ENCODE measurements at places on chromosomes 1 and 21.

GRCh38 chr1:203701606-203702005, 63.4 kb upstream of the LAX1 start:
- DNase-seq, result no peak

DNA sequence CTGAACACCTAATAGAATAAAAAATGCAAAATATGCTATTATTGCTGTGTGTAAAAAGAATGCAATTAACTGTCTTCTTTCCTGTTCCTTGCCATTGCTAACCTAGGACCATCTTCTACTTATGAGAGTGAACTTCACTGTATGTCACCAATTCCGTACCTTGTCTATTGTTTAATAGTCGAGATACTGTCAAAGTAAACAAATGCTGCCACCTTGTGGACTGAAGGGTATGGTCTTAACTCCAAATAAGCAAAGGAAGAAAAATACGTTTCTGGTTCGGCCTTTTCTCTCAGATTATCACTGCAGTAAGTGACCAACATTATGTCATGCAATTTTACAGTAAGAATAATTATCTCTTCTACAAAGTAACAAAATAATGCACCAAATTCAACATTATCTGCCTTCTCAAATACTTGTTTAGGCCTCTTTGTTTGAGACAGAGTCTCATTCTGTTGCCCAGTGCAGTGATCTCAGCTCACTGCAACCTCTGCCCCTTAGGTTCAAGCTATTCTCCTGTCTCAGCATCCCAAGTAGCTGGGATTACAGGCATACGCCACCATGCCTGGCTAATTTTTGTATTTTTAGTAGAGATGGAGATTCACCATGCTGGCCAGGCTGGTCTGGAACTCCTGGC, 133.4 kb downstream of the COP1 start:
- DNase-seq, result peak; percentile 53

GRCh38 chr1:175978476-175978875, 228.6 kb downstream of the COP1 start:
- DNase-seq, result no peak

DNA sequence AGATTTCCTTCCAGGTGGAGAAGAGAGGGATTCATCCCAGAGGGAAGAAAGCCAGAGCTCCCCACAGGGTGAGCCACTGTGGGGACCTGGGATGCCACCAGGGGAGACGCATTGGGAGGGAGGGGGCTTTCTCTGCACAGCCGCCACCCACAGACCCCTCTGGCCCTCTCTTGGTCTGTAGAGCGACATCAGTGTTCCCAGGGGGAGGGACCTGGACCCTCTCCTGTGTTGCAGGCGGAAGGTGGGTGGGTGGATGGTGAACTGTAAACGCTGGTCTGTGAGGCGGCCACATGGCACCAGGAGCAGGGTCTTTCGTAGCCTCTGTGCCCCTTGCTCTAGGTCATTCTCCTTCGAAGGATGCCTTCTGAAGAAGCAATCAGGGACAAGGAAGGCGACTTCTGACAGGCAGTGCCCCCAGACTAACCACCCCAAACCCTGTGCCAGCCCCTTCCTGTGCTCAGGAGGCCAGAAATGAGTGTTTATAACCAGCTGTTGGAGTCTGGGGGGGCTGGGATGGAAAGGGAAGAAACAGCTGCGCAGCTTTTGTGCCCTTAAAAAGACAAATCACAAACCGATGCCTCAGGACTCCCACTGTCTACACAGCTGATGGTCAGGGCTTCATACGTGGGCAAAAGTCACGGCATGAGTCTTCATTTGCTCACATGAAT, 121.4 kb upstream of the ZBTB40 start:
- DNase-seq, result no peak

- no peak for DNase-seq
Measured at GRCh38 chr1:89739013-89739843, 81.6 kb upstream of the LRRC8D start.

DNA sequence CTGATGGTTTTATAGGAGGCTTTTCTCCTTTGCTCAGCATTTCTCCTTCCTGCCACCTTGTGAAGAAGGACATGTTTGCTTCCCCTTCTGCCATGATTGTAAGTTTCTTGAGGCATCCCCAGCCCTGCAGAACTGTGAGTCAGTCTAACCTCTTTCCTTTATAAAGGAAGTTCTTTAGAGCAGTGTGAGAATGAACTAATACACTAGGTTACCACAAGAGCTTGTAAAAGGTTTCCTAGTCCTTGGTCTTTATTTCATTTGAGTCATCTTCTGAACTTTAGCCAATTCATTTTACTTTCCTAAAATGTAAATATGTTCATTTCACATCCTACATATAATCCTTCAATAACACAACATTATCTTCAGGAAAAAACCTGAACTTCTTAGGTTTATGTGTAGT, 365.3 kb downstream of the HHIPL2 start:
- no peak for DNase-seq

DNA sequence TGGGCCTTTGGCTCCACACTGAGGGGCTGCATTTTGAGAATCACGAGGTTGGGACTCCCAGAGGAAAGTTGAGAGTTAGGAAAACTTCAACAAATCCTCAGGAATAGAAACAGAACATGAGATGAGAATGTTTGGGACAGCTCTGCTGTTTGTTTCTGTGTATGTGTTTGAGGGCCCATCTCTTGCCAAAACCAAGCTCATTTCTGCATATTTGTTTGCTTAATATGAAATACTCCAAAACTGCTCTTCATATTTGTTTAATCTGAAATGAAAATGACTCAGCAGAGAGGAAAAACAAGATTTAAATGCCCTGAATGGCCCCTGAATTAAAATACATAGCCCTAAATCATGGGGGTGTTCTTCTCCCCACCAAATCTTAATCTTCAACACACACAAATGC, 78.1 kb downstream of the DDR2 start:
- no peak for DNase-seq

DNA sequence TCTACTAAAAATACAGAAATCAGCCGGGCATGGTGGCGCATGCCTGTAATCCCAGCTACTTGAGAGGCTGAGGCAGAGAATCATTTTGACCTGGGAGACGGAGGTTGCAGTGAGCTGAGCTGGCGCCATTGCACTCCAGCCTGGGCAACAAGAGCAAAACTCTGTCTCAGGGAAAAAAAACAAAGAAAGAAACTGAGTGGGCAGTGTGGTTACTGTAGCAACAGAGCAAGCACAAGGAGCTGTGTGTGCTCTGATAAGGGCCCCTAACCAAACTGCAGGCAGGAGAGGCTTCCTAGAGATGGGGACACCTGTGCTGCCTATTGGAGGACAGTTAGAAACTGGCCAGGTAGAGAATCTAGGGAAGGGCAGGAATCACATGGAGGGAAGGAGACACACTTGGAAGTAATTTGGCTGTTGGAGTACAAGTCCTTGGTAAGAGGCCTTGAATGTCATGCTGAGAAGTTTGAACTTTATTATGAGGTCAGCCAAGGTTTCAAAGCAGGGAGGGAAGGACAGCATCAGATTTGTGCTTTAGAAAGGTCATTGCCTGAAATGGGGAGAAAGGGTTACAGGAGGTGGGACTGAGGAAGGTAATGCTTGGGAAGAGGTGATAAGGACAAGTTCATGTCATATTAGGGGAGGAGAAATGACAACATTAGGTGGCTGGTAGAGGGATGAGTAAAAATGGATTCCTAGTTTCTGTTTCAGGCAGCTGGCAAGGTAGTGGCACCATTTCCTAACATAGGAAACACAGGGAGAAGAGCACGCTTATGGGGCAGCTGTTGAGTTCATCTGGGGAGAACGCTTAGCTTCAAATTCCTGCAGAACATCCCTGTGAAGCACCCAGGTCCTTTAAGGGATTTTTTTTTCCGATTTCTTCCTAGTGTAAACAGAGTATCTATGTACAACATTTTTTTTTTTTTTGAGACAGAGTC, 69.2 kb upstream of the ARTN start:
- no peak for DNase-seq

DNA sequence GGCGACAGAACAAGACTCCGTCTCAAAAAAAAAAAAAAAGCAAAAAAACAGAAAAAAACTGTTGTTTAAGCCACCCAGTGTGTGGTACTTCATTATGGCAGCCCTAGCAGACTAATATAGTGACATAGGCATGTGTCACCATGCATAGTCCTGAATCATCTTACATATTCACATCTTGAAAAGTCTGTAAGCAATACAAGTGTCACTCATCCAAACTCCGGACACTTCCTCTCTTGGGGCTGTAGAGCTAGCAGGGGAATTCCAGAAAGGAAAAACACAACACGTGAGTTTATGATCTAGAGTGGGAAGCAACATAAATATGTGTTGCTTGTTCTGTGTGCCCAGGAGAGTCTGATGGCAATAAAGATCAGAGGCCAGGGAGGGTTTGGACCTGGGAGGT, 81.6 kb upstream of the KCNE2 start:
- no peak for DNase-seq

DNA sequence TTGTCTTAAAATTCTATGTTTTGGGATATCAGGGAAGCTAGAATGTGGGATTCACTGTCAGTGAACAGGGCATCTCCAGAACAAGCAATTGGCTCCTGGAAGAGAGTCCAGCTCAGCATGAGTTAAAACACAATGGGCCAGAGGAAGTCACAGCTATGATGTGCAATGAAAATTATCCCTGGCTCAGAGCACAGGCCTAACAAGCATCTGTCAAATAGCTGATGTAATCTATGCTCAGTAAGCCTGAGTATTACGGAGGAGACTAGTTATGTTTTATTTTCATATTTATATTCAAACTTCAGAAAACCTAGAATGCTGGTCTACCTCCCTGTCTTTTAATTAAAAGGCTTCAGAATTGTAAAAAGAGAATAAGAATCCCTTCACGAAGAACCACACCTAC, 41.6 kb downstream of the PARP1 start:
- DNase-seq, result no peak

- DNase-seq, result no peak
Measured at GRCh38 chr21:35475762-35476161, 426.7 kb upstream of the RUNX1 start.

GRCh38 chr1:116559304-116559761, 11.5 kb downstream of the CD58 start:
- no peak for DNase-seq

- DNase-seq, result no peak
Measured at GRCh38 chr1:54460351-54460750, 54.2 kb upstream of the SSBP3 start.

GRCh38 chr1:220880726-220881506, 1.7 kb downstream of the HLX start:
- DNase-seq, result peak; percentile 39

GRCh38 chr1:17502326-17502778, 37.1 kb upstream of the ARHGEF10L start:
- DNase-seq, result peak; percentile 83

- DNase-seq, result no peak
Measured at GRCh38 chr1:11730429-11730891, 5.5 kb upstream of the AGTRAP start.

DNA sequence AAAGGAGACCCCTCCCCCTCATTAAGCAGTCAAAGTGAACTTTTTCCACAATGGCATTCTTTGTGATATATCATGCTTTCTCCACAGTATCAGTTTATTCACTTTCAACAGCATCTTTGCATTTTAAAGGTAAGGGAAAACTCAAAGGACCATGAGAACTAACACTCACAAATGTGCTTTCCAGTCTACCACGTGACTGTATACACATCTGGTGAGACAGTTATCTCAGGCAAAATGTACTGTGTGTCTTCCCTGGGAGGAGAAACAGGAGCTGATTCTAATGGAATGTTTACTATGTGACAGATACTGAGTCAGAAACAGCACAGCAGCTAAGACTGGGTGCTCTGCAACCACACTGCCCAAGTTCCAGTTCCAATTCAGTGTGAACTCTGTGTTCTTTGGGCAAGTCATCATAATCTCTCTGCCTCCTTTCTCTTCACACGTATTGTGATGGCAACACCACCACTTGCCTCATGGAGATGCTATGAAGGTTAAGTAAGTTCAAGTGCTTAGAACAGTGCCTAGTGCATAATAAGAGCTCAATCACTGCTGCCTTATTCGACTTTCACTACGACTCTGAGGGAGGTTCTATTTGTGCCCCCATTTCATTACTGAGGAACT, 79.0 kb downstream of the SLC45A1 start:
- no peak for DNase-seq

DNA sequence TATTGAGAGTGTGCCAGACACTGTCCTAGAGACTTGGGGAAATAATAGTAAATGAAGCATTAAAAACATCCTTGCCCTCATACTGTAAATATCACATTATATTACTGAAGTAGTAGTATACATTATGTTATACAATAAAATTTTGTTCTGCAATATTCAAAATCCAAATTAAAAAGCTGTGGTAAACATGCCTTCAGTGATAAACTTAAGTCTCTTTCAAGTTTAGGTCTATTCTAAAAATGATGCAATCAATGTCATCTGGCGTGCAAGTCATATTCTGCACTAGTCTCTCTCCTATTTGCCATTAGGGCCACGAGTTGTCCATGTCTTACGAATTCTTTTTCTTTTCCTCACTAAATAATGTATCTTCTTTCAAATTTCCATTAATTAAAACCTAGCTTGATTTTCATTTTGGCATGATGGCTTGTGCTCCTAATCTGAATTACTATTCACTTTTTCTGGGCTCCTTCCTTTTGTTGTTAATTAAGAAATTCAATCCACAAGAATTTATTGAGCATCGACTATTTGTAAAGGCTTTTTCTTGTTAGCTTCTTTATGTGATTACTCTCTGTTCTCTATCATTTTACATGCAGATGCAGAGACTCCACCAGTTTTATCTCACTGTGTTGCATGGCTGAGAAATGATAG, 130.7 kb downstream of the COQ8A start:
- no peak for DNase-seq

DNA sequence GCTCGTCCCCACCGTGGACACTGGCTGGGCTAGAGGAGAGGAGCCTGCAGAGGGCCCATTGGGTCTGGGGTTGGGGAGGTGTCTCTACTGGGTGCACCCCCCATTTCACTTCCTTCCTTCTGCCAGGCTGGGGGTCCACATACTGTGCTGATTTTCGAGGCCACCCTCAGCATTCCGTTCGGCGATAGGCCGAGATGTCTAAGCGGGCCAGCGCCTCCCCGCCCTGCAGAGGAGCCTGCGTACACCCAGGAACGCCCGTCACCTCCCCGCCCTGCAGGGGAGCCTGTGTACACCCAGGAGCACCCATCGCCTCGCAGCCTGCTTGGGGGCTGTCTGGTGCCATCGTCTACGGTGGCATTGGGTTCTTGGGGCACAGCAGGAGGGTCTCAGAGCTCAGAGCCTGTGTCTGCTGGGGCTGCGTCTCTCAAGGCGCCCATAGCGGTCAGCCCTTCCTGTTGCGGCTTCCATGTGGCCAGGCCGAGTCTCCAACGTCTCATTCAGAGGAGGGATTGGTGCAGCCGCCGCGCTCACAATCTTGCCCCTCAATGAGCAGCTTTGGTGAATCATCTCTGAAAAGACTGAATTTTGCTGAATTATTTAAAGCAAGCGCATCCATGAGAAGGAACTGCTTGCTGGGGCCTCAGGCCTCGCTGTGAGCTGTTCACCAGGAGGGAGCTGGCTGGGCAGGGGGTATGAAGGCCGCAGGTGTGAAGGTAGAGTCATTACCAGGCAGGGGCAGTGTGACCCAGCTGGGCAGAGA, 30.7 kb upstream of the AGPAT3 start:
- no peak for DNase-seq

DNA sequence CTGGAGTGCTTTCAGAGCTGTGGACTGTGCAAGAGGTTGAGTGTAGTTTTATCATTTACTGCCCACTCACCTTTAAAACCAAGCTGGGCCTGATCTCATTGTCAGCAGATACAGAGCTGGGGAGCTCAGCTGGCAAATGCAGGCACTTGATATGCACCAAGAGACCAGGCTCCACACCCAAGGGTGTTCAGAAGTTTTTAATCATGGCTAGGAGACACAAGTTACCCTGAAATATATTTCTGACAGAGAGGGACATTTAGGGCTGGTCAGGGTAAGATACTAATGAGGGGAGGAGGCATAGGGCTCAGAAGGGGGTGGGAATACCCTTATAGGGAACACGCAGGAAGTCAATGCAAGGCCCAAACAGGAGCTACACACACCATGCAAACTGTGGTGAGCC, 153.7 kb downstream of the ELAVL4 start:
- DNase-seq, result no peak
